NCI-H1105 treated with DMSO at 0.1 percent for 48 hours (cell line): ENCODE measurements at places on chromosomes 16 and 17.

DNA sequence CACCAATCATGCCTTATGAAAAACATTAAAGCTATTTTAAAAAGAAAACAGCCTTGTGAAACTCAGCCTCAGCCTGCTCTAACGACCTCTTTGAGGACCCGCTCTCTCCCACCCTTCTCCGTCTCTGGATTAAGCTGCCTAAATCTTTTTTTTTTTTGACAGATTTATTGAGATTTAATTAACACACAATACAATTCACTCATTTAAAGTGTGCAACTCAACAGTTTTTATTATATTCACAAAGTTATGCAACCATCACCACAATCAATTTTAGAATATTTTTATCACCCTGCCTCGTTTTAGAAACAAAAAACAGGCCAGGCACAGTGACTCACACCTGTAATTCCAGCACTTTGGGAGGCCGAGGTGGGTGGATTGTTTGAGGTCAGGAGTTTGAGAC lies 8.4 kb downstream of the CDR2L start:
- DNase-seq, result no peak

DNA sequence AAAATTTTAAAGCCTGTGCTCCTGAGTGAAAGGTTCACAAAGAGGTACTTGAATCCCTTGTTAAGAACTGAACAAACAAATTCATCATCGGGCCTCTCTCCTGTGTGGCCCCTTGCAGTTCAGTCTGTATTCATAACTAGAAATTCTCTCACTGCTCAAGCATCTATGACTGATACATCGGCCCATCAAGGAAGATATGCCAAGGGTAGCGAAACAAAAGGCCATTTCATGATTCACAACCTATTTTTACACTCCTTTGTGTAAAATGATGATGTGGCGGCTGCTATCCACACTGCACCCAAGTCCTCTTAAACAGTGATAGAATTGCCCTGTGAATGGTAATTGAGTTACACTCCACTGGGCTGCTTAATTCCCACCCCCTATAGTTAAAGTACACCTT lies 204.6 kb downstream of the STX8 start:
- peak; percentile 97 for DNase-seq

DNA sequence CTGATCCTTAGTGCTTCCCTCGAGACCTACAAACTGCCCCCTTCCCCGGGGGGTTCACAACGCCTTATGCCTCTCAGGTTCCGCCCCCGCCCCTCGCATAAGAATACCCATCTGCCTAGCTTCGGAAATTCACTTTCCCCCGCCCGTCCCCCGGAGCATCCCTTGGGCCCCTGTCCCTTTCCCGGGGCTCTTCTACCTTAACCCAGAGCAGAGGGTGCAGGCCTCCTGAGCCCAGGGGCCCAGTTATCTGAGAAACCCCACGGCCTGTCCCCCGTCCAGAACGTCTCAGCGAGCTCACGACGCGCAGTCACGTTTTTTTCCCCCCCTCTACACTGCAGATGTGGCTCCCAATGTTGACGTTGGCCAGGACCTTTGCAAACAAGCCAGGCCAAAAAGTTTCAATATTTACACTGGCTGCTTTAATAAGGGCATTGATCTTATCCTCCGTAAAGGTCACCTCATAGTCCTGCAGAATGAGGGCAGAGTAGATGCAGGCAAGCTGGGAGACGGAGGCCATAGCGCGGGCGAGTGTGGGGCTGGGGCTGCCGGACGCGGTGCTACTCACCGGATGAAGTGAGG lies 1.4 kb upstream of the NBR1 start:
- no peak for DNase-seq

GRCh38 chr17:14305785-14306496 lies 5.1 kb downstream of the HS3ST3B1 start:
- no peak for DNase-seq

DNA sequence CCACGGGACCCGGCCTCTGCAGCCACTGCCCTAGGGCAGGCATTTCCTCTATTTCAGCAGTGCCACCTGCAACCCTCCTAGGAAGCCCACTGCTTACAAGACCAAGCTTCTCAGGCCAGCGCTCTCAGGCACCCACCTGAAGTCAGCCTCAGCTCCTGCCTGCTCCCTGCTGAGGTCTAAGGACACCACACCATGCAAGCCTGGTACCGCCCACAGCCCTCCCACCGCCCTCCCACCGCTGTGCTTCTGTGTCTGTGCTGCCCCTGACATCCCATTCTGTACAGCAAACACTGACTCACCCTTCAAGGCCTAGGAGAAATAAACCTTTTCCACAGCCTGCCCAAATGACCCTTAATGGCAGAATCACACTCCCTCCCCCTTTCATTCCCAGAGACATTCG lies 6.3 kb downstream of the CLUH start:
- no peak for DNase-seq

DNA sequence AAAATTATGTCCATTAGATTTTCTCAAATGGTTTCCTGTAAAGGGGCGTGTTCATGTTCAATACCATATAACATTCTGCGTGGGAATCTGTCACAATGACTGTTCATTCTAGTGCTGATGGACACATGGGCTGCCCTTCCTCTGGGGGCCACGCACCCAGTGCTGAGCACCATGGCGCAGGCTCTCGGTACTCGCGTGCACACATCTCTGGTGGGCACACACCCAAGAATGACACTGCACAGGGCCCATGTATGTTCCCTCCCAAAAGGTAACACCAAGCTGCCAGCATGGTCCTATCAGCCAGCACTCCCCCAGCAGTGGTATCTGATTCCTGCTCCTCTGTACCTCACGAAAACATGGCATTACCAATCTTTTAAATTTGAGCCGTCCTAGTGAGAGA lies 13.7 kb downstream of the B9D1 start:
- no peak for DNase-seq

DNA sequence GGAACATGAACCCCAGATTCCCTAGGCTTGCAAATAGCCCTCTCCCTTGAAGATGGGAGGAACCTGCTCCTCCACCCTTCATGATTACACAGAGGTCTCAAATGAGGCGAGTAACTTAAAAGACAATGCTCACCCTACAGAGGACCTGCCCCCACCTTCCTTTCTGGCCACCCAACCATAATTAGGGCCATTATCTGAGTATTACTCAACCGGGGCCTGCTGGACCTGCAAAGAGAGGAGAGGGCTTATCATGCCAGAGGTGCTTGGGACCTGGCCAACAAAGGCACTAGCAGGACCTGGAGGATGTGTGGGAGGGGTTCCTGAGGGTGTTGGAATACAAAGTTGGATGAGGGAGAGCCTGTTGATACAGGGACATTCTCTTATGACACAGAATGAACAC lies 42.4 kb downstream of the RNF157 start:
- DNase-seq, result no peak

DNA sequence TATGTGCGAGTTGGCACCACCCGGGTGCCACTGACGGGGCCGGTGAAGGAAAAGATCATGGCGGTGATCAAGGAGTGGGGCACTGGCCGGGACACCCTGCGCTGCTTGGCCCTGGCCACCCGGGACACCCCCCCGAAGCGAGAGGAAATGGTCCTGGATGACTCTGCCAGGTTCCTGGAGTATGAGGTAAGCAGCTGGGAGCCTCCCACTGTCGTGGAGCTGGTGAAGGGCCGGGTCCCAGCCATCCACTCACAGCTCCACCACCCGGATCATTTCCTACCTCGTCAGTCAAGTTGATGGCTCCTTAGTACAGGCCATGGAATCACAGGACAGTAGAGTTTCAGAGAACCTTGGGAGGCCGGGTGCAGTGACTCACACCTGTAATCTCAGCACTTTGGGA lies 20.0 kb downstream of the ATP2A1 start:
- no peak for DNase-seq

- no peak for DNase-seq
Measured at GRCh38 chr17:35235289-35235688, 7.6 kb upstream of the SLFN5 start.

DNA sequence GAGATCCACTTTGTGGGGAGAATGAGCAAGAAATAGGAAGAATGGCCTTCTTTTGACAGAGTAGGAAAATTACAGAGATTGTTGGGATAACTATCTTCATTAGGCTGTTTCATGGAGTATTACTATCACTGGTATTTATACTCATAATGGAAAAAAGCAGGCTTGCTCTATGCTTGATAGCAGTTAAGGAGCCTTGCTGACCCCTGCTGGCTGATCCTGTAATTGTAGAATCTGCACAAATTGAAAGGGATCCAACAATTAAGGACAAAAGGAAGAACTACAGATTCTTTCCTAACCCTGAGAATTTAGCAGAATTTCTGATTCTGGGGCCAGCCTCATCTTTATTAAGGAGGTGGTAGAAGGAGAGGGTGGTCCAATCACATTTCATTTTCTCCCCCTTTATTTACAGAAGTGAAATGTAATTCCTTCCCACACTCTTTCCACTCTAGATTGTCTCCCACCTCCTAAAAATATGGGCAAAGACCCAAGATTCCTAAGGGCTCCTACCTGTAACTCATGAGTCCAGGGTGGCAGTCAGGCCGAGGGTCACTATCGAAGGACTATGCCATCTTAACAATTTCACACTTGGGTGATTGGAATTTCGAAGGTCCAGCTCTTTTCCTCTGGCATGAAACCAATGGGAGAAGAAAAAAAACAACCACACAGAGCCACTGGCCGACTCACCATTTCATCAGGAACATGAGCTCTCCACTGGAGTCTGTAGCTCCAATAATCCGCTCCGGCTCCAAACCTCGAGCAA lies 26.3 kb downstream of the NFE2L1 start:
- DNase-seq, result peak; percentile 41

- no peak for DNase-seq
Measured at GRCh38 chr17:57552114-57552624, 192.9 kb downstream of the CCDC182 start.

- no peak for DNase-seq
Measured at GRCh38 chr16:87878704-87879103, 9.4 kb upstream of the SLC7A5 start.

DNA sequence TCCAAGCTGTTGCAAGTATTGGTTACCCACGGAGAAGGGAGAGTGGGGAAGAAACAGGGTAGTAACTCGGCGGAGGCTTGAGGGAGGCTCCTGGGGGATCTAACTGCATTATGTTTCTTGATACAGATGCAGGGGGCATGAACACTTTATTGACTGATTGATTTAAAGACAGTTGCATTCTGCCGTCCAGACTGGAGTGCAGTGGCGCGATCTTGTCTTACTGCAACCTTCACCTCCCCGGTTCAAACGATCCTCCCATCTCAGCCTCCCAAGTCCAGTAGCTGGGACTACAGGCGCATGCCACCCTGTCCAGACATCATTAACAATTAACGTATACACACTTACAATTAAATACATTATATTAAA lies 15.1 kb upstream of the ERN2 start:
- DNase-seq, result no peak

- no peak for DNase-seq
Measured at GRCh38 chr16:59567496-59567895, 833.4 kb upstream of the GOT2 start.

GRCh38 chr16:72050769-72051464 lies 3.4 kb upstream of the HP start:
- DNase-seq, result no peak

- no peak for DNase-seq
Measured at GRCh38 chr16:51151961-51152663, 1.0 kb upstream of the SALL1 start.

GRCh38 chr16:67862623-67863583 lies 9.9 kb upstream of the EDC4 start:
- no peak for DNase-seq

DNA sequence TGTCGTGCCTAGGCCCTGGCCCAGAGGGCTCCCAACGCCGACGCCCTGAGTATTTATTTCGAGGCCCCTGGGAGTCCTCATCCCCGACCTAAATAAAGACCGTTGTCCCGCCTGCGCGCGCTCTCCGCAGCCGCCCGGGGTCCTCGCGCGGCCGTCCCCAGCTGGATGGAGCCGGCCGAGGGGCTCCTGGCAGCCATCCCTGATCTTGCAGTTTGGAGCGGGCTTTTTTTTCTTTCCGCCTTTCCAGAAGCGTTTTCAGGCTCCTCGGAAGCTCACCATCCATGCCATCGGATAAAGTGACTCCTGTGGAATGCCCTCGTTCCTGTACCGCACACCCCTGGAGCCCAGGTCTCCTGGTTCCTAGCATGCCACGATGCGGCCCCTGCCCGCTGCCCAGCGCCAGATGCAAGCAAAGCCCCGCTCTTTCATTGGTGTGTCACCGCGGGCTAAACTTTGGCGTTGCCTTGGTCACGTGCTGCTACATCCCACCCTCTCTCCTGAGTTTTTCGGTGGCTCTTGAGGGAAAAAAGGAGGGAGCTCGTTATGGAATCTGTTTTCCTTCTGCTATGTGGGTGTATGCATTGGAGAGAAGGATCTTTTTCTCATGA lies 716 bp downstream of the TMEM94 start:
- DNase-seq, result peak; percentile 69

GRCh38 chr17:40548491-40548981 lies 16.7 kb downstream of the CCR7 start:
- no peak for DNase-seq

GRCh38 chr17:57892146-57892819 lies 42.4 kb upstream of the MRPS23 start:
- peak; percentile 16 for DNase-seq

GRCh38 chr17:81930142-81931125 lies 2.9 kb upstream of the MAFG start:
- no peak for DNase-seq

- DNase-seq, result no peak
Measured at GRCh38 chr17:1606352-1606985, 22.2 kb downstream of the SLC43A2 start.

DNA sequence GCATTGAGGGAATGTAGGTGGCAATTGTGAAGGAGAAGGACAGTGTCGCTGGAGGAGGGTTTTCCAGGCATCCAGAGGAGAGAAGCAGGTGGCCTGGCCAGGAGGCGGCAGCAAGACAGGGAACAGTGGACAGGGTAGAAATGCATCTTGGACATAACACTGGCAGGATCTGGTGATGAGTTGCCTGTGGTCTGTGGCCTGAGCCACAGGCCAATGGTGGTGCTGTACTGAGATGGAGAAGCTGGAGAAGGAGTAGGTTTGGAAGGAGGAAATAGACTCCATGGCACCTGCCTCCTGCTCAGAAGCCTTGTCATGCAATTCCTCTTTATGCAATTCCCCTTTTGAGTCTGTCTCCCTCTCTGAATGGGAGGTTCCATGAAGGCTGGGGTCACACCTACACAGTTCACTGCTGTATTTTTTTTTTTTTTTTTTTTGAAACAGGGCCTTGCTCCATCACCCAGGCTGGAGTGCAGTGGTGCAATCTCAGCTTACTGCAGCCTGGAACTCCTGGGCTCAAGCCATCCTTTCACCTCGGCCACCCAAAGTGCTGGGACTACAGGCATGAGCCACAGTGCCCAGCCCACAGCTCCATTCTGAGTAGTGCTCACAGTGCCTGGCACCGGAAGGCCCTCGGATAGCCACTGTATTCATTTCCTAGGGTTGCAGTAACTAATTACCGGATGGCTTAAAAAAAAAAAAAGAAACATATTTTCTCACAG lies 13.5 kb upstream of the CACNG4 start:
- no peak for DNase-seq

GRCh38 chr16:85422632-85423550 lies 190.2 kb upstream of the GSE1 start:
- no peak for DNase-seq
